ENCODE measurements at places on chromosomes 12 and 14.

DNA sequence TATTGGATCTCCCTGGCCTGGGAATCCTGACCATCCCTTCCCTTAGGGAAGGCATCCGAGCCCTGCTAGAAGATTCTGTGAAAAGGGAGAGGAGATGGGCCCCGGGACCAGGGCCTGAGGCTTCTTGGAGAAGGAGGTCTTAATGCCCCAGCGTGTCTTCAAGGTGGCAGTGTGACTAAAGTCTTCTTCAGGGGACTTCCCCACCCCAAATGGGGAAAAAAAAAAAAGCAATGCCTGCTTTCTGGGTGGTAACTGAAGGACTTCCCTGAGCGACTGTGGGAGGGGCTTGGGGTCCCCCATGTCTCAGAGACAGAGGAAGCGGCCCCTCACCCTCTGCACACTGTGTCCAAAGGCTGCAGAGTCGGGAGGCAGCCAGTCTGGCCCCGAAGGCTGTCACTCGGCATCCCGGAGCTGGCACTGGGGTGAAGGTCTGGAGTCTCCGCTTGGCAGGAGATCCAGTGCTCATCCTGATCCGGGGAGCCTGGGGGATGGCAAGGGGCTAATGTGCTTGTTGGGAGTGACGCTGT, 7.8 kb upstream of the PGF start:
- no peak for DNase-seq

DNA sequence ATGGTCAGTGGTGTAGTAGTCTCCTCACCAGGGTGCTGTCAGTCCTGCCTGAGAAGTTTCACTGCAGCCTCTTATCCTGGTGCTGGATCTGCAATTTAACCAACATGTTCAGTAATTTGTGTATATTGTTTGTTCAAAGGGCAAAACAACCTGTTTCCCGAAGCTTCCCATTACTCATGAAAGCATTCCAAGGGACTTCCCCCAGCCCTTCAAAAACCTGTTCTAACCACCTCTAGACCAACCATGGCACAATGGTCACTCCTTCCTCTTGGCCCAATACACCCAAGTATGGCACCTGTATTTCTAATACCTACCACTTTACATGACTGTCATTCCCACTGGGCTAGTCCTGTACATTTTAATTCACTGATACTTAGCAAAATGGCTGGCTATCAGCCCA, 12.1 kb downstream of the CKAP4 start:
- DNase-seq = no peak

- peak; percentile 83 for DNase-seq
These were observed 252.2 kb upstream of the FOXN3 start for GRCh38 chr14:89669193-89669592.

DNA sequence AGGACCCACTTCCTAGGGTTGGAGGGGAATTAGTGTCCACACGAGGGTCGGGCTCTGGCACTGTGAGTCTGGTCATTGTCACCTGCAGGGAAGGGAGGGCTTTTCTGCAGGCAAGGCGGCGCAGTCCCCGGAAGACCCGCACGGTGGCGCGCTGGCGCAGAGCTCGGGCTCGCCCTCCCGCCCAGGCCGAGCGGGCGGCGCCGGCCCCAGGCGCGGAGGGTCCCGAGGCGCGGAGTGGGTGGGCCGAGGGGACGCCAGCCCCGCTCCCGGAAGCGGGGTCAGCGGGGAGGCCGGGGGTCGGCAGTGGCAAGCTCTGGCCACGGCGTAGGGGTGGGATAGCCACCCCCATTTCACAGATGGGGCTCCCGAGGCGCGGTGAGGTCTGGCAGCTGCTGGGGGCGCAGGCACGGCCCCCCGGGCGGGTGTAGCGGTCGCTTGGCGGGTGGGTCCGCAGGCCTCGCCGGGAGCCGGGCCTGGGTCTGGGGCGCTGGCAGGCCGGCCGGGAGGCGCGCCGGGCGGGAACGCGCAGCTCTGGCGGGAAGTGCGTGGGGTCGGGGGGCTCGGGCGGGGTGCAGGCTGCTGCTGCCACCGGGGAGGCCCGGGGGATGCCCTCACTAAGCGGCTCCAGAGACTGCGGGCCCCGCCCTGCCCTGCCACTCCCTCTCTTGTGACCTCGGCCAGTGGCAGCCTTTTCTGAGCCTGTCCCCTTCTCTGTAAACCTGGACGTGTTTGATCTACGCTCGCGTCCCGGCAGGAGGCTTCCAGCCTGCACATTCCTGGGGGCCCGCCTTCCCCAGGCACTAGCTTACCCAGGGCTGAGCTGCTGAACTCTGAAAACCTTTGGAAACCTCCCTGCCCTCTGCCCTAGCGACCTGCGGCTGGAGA, 46.1 kb downstream of the CYP46A1 start:
- peak; percentile 63 for DNase-seq

GRCh38 chr14:75231320-75231719, 47.3 kb upstream of the FOS start:
- DNase-seq = no peak

Measured in natural killer cell treated with Interleukin-12 subunit alpha and Interleukin-12 subunit beta and Interleukin-15 and Interleukin-18, amount 100 ng/mL, for 72 hours (primary cell).